D721Med (cell line): ENCODE measurements at places on chromosomes 1 and 21.
A peak's percentile ranks its signal among the peaks of the same experiment; 100 is the strongest.

DNA sequence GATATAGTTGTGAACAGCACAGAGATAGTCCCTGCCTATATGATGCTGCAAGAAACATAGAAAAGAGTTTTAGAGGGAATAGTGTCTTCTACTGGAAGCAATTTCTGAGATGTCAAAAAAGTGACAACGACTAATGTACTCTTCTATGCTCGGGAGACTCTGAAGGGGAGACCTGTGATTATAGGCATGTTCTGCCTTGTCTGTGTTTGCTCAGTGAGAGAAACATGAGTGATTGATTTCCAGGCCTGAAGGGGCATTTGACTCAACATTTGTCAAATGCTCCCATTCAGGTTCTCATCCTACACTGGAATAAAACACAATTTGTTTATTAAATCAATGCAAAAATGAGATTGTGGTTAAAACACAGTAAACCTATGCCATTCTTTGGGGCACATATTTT, 131.8 kb downstream of the CTH start:
- no peak for DNase-seq

DNA sequence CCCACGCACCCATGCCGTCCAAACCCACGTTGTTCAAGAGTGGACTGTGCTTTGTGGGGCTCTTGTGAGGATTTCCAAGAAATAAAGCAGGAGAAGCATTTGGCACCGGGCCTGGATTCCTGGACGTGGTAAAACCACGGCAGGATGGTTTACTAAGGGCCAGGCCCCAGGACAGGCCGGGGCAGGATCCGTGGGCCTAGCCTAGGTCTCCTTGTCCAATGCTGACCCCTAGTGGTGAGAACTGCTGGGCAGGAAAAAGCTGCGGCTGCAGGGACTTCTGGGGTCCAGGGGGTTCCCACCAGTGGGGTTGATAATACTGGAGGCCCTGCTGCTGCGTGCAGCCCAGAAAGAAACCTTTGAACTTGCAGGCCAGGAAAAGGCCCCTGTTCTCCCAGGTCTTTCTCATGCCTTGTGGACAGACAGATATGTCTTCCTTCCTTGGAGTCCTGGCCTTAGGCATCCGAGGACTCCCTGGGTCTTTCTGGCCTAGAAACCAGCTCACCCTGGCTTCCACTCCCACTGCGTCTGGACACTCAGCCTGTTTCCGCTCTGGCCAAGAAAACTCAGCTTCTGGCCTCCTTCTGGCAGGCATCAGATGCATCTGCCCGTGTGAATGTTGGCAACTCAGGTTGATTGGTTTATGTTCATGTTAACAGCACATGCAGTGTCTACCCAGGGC, 106.9 kb upstream of the TMEM51 start:
- peak; percentile 20 for DNase-seq

DNA sequence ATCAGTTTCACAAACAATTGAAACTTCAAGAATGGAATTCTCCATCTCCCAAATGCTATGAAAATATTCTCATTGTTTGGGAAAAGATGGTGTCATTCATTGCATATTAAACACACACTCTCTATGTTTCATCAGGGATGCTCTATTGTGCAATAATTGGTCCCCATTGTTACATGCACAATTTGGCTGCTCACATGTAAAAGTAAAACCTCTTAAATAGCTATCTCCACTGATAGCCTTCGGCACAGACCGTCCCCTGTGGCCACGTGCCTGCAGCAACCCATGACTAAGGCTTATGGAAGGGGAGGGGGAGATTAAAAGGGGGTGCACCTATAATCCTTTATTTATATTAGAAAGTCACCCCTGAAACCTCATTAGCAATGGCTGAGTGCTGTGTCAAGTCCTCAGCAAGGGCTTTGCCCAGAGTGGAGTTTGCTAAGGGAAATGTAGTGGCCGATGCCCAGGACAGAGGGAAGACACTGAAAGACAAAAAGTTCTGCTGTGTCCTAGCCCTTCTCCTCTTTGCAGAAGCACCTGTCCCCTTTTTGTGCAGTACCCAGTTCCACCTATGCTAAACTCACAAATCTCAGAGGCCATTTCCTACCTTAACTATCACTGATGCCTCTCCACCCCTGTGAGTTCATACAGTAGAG, 309.6 kb upstream of the ESRRG start:
- DNase-seq, result no peak

GRCh38 chr1:234307726-234308125, 65.5 kb upstream of the COA6 start:
- no peak for DNase-seq

DNA sequence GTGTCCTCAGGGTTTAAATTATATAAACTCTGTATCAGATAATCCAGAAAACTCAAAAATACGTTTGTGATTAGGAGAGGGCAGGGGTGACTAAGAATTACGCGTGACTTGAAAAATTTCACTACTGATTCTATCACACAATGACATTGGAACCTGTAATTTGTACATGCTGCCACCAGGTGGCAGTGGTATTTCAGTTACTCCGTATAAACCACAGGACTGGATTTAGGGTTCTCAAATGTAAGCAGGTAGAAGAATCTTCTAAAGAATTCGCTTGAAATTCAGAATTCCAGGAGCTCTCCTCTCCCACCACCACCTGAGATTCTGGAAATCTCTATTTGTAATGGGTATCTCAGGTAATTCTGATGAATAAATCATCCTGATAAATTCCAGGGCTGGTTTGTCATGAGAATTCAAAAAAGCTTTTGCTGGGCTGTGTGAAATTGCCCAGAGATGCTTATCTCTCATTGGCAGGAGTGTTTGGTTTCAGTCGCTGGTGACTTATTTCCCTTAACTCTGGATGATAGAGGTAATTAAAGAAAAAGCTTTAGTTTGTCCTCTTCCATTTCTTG, 1.7 kb upstream of the KRTAP7-1 start:
- no peak for DNase-seq

- no peak for DNase-seq
Measured at GRCh38 chr1:25168193-25169071, 63.9 kb downstream of the SYF2 start.

GRCh38 chr1:207990876-207991582, 80.1 kb upstream of the CD34 start:
- no peak for DNase-seq

GRCh38 chr1:8913457-8913856, 32.2 kb upstream of the CA6 start:
- DNase-seq, result no peak

DNA sequence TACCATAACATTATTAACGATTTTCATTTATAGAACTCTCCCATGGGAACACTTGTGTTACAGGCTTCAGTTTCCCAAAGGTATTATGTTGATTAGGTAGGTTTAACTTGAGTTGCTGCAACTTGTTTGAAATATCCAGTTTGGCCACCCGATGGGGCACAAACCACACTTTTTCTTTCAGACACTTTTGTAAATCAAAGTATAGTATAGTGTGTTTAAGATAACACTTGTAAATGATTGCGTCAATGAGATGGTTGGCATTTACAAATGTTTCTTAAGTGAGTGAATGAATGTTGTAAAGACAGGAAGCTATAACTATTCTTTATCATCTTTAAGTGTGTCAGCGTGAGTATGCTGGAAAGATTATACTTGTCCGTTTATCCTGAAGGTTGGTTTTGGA, 4.3 kb downstream of the XPR1 start:
- no peak for DNase-seq

GRCh38 chr1:229625915-229626831, at the start of the genes TAF5L and URB2:
TAF5L (minus strand) TSS chr1:229626122; CDS start chr1:229614482, 11,640 bp downstream.
URB2 (plus strand) TSS chr1:229626247; CDS start chr1:229627634, 1,387 bp downstream.
- peak; percentile 98 for DNase-seq

DNA sequence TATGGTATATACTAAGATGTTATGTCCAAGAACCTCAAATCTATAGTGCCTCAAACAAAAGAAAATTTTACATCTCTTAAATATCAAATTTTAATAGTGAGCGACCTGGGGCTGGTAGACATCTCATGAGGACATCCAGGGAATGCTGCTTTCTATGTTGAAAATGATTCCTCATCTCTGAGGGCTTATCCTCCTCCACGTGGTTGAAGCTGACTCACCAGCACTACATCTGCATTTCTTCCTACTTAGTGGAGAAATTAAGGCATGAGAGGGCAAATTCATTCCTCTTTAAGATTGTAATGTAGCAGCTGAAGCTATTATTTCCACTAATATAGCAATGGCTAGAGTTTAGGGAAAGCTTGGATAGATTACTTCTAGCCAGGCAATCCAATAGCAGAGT, 529.5 kb downstream of the COL11A1 start:
- DNase-seq, result no peak

- DNase-seq, result no peak
Measured at GRCh38 chr1:20867062-20867461, 80.0 kb upstream of the HP1BP3 start.

DNA sequence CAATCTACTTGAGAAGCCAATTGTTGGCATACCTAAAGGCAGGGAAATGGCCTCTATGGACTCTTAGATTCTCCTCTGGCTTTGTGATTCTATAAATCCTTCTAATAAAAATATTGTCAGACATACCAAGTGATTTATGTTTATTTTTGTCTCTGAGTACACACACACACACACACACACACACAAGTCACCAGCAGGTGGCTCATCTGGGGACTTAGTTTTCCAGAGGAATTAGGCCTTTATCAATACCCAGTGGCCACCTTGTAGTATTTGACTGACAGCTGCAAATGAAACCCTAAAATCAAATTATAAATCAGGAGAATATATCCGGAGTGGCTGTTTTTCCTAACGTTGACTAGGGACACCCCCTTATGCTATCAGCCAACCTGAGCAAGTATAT, 258.5 kb downstream of the BRINP2 start:
- no peak for DNase-seq

DNA sequence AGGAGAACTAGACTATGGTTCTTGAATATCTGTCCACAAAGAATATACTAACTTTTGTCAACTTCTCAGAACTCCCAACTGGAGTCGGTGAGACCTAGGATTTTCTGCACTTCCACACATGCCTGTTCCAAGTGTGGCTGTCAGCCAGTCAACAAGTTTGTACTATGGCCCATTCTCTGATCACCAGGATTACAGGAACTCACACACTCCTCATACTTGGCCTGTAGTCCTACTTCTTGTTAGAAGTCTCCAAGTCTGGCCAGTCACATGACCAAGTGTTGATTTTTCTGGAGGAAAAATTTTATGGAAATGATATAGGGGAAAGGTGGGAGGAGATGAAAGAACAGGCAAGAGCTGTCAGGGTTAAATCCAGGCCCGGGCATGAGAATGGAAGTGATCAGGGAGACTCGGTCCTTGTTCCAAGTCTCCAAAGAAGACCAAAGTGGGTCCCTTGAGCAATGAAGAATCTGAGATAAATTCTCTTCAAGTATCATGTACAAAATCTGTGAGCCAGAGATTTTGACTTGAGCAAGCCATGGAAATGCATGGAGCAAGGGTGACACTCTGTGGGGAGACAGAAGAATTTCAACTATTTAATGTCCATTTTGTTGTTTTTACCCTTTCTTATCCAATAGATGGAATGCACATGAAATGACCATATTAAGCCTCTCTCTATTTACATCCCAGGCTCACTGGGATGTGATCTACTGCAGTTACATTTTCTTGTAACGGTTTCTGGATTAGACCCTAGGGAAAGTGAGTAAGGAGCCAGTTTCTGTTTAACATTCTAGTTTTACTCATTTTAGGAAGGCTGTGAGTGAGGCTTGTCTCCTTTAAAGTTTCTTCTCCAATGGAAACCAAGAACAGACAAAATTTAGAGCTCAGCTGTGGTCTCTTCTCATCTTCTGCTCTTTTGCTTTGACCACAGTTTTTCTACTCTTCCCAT, 320.9 kb downstream of the ASTN1 start:
- no peak for DNase-seq

- DNase-seq, result no peak
Measured at GRCh38 chr1:154170547-154171222, 15.8 kb upstream of the NUP210L start.

DNA sequence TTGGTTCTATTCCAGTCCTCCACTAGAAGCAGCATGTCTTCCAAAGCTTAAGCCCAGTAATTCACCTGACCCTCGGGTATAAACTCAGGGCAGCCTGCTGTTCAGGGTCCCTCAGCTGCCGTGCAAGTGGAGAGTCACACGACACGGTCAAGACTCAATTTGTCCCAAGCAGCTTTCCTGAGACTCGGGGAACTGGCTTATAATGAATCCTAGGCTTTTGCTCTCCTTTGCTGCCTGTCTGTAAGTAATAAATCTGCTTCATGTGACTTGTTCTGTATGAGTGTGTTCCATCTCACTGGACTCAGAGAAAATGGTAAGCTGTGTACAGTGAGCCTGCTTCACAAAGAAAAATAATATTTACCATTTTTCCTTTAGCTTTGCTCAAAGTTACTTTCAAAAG, 119.8 kb downstream of the CYYR1 start:
- DNase-seq, result no peak

- no peak for DNase-seq
Measured at GRCh38 chr1:193919827-193920226, 733.4 kb upstream of the B3GALT2 start.

GRCh38 chr1:61636376-61636775, 88.6 kb downstream of the TM2D1 start:
- DNase-seq, result no peak

GRCh38 chr1:8651236-8651890, 166.1 kb downstream of the RERE start:
- DNase-seq, result no peak

DNA sequence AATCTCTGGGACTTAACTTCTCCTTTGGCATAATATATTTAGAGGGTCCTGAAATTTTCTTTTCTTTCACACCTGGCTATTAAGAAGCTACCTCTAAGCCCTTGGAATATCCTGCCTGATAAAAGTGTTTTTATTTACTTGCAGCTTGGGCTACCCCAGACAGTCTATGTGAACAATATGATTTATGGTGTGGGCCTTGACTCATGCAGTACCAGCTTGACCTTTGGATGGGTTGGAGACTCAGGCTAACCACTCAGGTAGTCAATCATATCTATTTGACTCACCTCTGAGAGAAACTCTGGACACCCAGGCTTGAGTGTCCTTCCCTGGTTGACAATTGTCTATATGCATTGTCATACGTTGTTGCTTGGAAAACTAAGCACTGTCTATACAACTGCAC, 13.4 kb upstream of the PGBD2 start:
- DNase-seq, result no peak

- DNase-seq, result no peak
Measured at GRCh38 chr1:27536010-27536757, 46.2 kb upstream of the WASF2 start.

- DNase-seq, result no peak
Measured at GRCh38 chr1:178025613-178026356, 55.9 kb upstream of the SEC16B start.

- no peak for DNase-seq
Measured at GRCh38 chr1:1752636-1753606, 25.3 kb downstream of the NADK start.

DNA sequence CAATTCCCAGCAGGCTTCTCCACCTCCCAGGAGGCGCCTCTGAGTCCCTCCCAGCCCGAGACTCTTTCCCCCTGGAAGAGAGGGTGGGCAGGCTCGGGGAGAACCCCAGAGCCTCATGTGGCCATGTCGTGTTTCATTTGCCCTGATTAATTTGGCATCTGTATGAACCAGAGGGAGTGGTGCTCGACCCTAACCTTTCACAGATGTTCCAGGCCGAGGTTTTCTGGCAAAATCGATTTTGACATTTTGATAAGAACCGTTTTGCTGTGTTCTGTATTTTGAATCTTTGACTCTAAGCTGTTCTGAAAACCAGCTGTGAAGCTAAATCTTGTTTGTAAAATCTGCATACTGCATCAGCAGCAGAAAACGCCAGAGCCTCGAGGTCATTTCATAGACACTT, 367.4 kb downstream of the CAMTA1 start:
- DNase-seq, result no peak

GRCh38 chr1:63651161-63651701, 58.0 kb downstream of the PGM1 start:
- DNase-seq, result no peak

GRCh38 chr1:22525211-22525610, 38.1 kb upstream of the EPHA8 start:
- no peak for DNase-seq

GRCh38 chr1:75265792-75266191, 131.6 kb downstream of the LHX8 start:
- DNase-seq, result no peak
